Testis (tissue), 5 donors: ENCODE measurements at places on chromosomes 13 and 19. TPM values are rescaled to one million over a fixed set of nuclear protein-coding genes. Genes with fewer than 3 reads are reported as not detected.
A peak's percentile ranks its signal among the peaks of the same experiment; 100 is the strongest.

GRCh38 chr19:5016781-5017180 lies 47.9 kb downstream of the KDM4B start:
- H3K27me3 ChIP-seq = no peaks in the 10 kb centered on the region
- DNase-seq = no peak
- peaks cover 13% of the 10 kb centered on the region for H3K4me1 ChIP-seq
- H3K36me3 ChIP-seq = no peaks in the 10 kb centered on the region
- H3K27ac ChIP-seq = no peak overlapping the region
- no peak overlapping the region for H3K4me3 ChIP-seq

Gene ARHGAP33
- total RNA-seq = 133 TPM

DNA sequence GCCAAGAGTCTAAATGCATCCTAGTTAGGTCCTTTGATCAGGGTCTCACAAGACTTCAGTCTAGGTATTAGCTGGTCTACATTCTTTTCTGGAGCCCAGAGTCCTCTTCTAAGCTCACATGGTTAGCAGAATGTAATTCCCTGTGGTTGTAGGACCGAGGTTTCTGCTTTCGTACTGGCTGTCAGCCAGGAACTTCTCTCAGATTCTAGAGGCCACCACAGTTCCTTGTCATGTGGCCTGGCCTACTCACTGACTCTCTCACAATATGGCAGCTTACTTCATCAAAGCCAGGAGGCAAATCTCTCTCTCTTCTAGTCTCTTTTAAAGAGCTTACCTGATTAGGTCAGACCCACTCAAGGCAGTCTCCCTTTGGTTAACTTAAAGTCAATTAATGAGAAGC lies 82.9 kb downstream of the POU4F1 start:
- H3K4me1 ChIP-seq = no peaks in the 10 kb centered on the region
- DNase-seq = no peak
- no peak overlapping the region for H3K4me3 ChIP-seq
- H3K27ac ChIP-seq = no peak overlapping the region
- H3K36me3 ChIP-seq = no peaks in the 10 kb centered on the region

DNA sequence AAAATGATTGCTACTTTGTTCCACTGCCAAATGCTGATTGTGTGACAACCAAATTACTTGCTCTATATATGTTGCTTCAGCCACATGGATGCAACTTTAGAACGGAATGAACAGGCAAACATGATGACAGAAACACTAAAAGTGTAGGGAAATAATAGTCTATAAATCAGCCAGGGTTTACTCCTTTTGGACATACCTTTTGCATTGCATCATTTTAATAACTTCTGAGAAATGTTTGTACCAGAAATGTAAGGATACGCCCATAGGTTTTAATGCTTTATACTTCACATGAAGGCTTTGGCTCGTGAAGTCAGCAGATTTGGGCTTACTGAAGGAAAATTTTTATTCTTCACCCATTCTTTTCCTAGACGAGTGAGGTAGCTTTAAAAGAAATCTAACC lies 141.0 kb downstream of the POSTN start:
- H3K36me3 ChIP-seq = no peaks in the 10 kb centered on the region
- no peaks in the 10 kb centered on the region for H3K27me3 ChIP-seq
- DNase-seq = no peak
- H3K4me1 ChIP-seq = no peaks in the 10 kb centered on the region
- H3K27ac ChIP-seq = no peak overlapping the region
- H3K4me3 ChIP-seq = no peak overlapping the region

DNA sequence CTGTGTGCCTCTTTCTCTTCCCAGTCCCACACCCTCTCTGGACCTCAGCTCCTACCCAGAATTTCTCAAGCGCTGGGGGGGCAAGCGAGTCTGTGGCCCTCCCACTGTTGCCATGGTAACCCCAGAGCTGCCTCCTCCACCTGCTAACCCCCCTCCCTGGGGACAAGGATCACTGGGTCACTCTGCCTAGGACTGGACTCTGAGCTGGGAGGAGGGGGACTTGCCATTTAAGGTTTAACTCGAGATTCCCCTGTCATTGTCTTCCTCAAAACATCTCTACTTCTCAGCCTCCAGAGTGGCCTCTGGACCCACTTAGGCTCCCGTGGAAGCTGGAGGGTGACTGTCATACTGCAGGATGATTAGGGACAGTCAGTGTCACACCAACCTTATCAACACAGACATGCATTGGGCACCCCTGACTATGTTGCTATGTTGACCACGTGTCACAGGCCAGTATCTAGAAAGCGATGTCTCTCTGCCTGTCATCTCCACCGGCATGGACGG lies 2.2 kb downstream of the PALM3 start:
- no peaks in the 10 kb centered on the region for H3K36me3 ChIP-seq
- no peaks in the 10 kb centered on the region for H3K27me3 ChIP-seq
- no peak overlapping the region for H3K4me3 ChIP-seq
- no peak for DNase-seq

Gene PRR12
- total RNA-seq = 33.1 TPM

DNA sequence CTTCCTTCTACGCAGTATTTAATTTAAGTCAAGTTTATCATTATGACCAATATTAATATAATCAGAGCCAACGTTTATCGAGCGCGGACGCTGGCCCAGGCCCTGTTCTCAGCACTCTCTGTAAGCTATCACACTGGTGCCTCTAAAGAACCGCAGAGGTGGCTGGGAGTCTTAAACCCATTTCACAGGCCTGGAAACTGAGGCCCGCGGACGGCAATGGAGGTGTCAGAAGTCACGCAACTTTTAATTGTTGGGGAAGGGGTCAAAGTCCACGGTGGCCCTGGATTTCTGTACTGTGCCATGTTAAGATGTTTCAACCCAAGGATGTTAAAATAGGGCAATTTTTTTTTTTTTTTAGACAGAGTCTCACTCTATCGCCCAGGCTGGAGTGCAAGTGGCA lies 8.8 kb downstream of the PTPRS start:
- H3K36me3 ChIP-seq = no peaks in the 10 kb centered on the region
- no peak overlapping the region for H3K27ac ChIP-seq
- no peak overlapping the region for H3K4me3 ChIP-seq
- H3K4me1 ChIP-seq = no peaks in the 10 kb centered on the region

GRCh38 chr19:19078801-19079200 lies 15.0 kb downstream of the SLC25A42 start:
- H3K27ac ChIP-seq = no peak overlapping the region
- peaks cover 7% of the 10 kb centered on the region for H3K4me1 ChIP-seq
- H3K36me3 ChIP-seq = no peaks in the 10 kb centered on the region
- H3K4me3 ChIP-seq = no peak overlapping the region
- DNase-seq = no peak
- no peaks in the 10 kb centered on the region for H3K27me3 ChIP-seq

GRCh38 chr19:32363175-32363574 lies 17.8 kb downstream of the ZNF507 start:
- H3K27ac ChIP-seq = no peak overlapping the region
- H3K4me1 ChIP-seq = no peaks in the 10 kb centered on the region
- no peaks in the 10 kb centered on the region for H3K36me3 ChIP-seq
- DNase-seq = no peak
- no peaks in the 10 kb centered on the region for H3K27me3 ChIP-seq

DNA sequence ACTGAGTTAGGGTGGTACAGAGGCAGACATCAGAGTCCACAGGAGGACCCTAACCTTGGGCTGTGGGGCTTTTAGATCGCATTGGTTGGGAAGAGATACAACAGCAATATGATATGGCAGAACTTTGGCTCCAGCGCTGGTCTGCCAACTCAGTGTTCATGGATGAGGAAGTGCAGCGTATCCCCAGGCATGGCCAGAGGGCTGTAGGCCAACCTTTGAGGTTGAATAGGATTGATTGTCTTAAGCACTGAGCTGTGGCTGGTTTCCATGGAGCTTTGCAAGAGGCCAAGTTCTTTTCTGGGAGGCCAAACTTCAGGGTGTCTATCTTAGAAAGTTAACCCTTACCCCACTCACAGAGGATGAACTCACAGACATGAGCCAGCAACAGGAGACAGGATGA lies 144.1 kb upstream of the TMTC4 start:
- no peak overlapping the region for H3K4me3 ChIP-seq
- H3K4me1 ChIP-seq = no peaks in the 10 kb centered on the region
- H3K36me3 ChIP-seq = no peaks in the 10 kb centered on the region

DNA sequence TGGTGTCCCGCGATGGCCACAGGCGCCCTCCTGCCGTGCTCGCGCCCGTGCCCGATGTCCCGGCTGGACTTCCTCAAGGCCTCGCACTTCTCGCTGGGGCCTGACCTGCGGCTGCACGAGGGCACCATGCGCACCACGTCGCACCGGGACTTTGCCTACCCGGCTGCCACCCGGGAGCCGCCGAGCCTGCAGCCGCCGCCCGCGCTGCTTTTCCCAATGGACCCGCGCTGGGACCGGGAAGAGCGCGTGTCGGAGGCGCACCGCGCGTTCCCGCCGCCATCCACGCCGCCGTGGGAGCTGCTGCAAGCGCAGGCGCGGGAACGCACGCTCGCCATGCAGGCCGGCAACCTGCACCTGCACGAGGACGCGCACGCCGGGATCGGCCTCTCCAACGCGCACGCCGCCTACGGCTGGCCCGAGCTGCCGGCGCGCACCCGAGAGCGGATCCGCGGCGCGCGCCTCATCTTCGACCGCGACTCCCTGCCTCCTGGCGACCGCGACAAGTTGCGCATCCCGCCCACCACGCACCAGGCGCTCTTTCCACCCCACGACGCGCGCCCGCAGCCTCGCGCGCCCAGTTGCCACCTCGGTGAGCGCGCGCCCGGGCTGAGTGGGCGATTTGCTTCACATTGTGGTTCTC lies 12.1 kb upstream of the PEX11G start:
- peaks cover 6% of the 10 kb centered on the region for H3K4me1 ChIP-seq
- H3K27me3 ChIP-seq = no peaks in the 10 kb centered on the region
- no peaks in the 10 kb centered on the region for H3K36me3 ChIP-seq
- H3K27ac ChIP-seq = no peak overlapping the region
- H3K4me3 ChIP-seq = peak overlapping the region; percentile 50

DNA sequence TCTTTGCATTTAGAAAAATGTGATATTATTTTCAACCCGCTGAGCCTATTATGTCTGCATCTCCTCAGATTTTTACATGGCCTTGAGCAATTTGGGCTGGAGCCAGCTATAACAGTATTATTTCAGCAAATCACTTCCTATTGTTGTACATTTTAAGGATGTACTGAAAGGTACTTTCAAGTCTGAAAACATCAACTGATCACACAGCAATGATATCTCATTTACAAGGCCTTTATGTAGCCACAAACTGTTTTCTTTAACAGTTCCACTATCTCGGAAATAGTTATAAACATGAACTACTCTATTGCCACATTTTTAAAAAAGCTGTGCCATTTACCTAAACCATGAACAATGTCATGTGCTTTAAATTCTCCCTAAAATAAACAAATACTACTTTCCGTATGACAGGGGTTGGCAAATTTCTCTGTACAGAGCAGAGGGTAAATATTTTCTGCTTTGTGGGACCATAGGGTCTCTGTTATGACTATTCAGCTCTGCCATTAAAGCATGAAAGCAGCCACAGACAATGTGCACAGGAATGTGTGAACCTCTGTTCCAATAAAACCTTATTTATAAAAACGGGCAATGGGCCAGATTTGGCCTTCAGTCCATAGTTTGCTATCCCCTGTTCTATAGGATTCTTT lies 560.4 kb downstream of the GPC6 start:
- no peaks in the 10 kb centered on the region for H3K4me1 ChIP-seq
- no peaks in the 10 kb centered on the region for H3K36me3 ChIP-seq
- no peak overlapping the region for H3K27ac ChIP-seq
- no peak for DNase-seq

Gene ZNF223
- total RNA-seq = 4.5 TPM

- H3K27ac ChIP-seq = no peak overlapping the region
- H3K27me3 ChIP-seq = no peaks in the 10 kb centered on the region
- DNase-seq = no peak
- H3K36me3 ChIP-seq = no peaks in the 10 kb centered on the region
- no peak overlapping the region for H3K4me3 ChIP-seq
Measured at GRCh38 chr13:79404361-79404760, 1.7 kb downstream of the RBM26 start.

DNA sequence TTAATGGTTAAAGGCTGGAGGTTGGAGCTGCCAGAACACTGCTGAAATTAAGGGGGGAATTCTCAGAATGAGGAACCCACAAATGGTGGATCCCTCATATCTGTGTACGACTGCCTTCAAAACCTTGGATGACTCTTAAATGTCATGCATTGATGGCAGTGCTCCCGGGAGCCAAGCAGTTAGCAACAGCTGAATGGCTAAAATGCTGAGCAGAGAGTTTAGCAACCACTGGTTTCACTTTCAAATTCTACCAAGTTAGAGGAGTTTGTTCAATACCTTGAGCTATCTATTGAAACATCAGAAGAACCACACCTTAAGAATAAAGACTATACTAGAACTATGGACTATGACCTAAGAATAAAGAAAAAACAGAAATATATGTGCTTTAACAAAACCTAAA lies 41.4 kb downstream of the UQCRFS1 start:
- no peaks in the 10 kb centered on the region for H3K4me1 ChIP-seq
- no peak for DNase-seq
- H3K27me3 ChIP-seq = no peaks in the 10 kb centered on the region
- no peaks in the 10 kb centered on the region for H3K36me3 ChIP-seq
- H3K27ac ChIP-seq = no peak overlapping the region

DNA sequence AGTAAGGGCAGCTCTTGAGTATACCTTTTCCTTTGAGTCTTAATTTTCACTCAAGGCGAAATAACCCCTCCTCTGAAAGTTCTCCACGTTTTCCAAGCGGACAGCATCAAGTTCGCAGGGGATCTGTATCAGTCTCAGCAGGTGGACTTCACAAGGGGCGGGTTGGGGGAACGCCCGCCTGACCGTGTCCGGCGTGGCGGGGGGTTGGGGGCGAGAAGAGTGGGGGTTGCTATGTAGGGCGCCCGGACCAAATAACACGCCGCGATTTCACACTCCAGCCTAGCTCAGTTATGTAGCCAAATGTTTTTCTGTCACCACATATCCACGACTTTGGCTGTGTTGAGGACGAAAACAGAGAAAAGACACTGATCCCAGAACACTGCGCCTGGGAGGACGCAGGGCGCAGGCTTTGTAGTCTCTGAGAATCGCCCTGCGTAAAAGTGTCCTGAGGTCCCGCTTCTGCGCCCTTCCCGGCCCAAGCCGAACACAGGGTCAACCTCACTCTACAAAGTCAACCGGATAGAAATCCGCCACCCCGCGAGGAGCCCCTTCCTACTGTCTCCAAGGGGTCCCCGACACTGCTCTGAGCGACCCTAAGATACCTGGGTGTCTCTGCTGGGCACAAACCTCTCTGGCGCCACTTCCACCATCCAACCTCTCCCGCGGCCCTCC lies 524 bp downstream of the RUBCNL start:
- H3K27me3 ChIP-seq = no peaks in the 10 kb centered on the region
- H3K4me3 ChIP-seq = peak overlapping the region; percentile 55
- H3K4me1 ChIP-seq = no peaks in the 10 kb centered on the region
- H3K27ac ChIP-seq = peak overlapping the region; percentile 48
- no peaks in the 10 kb centered on the region for H3K36me3 ChIP-seq
- peak; percentile 21 for DNase-seq

Gene GPR183
- 6.9 TPM for total RNA-seq

Gene CALR3
- total RNA-seq = 75.7 TPM

Gene EFNB2
- total RNA-seq = 24.7 TPM

- H3K27me3 ChIP-seq = no peaks in the 10 kb centered on the region
- H3K4me1 ChIP-seq = no peaks in the 10 kb centered on the region
- no peaks in the 10 kb centered on the region for H3K36me3 ChIP-seq
- H3K4me3 ChIP-seq = no peak overlapping the region
- no peak for DNase-seq
- H3K27ac ChIP-seq = no peak overlapping the region
Measured at GRCh38 chr13:33692531-33692930, 125.4 kb upstream of the RFC3 start.
